Stimulated activated CD8-positive, alpha-beta memory T cell treated with anti-CD3 and anti-CD28 coated beads, Interleukin-4, amount 100 ng/mL, for 48 hours (primary cell): ENCODE measurements at places on chromosomes 2 and 18.

DNA sequence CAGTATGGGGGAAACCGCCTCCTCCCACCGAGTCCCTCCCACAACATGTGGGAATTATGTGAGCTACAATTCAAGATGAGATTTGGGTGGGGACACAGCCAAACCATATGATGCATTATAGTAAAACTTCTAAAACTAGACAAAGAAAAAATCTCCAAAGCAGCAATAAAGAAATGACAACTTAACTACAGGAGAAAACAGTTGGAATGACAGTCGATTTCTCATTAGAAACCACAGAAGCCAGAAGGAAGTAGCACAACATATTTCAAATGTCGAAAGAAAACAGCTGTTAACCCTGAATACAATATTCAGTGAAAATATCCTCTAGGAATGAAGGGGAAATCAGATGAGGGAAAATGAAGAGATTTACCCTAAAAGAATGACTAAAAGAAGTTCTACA, 53.5 kb upstream of the TCF4 start:
- DNase-seq: no peak

DNA sequence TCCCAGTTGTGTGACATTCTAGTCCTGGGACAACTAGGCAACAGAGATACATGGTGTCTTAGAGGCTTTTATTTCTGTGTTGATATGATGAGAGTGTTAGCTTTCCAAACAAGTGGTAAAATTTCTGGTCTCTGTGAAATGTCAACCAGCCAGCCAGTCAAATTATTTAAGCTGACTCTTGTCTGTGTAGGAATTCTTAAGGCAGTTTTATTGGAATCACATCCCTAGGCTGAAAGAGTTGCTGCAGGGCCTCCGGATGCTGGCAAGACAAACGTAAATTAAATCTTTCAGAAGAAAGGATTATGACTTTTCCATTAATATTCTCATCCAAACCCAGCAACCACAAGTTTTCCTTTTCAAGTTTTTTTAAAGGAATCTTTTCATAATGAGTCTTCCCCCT, 44.6 kb downstream of the SERPINB7 start:
- DNase-seq: no peak

DNA sequence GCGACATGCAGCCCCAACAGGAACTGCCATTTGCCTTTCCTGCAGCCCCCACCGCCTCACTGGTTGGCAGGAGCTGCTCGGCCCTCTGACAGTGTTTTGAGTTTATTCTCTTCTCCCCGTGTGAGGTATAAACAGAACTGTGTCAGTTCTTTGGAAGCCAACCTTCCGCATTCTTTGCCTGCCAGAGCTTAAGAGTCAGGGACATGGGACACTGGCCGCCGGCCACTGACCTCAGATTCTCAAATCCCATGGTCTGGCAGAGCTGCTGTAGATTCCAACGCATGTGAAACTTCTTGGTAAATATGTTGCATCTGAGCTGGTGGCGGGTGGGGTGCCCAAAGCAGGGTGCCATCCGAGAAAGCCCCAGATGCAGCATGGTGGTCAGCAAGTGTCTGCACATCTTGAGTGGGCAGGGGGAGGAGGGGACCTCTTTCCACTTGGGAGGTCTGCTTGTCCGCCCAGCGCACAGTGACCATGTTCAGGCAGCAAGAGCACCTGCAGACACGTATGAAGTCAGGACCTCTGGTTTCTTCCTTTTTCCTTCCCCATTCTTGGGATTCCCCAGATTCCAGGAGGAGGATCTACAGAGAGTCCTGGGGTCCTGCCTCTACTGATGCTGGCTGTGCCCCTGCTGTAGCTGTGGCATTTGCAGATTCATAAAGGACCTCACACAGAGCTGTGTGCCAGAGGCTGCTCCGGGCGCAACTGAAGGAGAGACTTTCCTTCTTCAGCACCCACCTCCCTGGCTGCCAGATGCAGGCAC, 23.8 kb downstream of the ASB18 start:
- DNase-seq: no peak

DNA sequence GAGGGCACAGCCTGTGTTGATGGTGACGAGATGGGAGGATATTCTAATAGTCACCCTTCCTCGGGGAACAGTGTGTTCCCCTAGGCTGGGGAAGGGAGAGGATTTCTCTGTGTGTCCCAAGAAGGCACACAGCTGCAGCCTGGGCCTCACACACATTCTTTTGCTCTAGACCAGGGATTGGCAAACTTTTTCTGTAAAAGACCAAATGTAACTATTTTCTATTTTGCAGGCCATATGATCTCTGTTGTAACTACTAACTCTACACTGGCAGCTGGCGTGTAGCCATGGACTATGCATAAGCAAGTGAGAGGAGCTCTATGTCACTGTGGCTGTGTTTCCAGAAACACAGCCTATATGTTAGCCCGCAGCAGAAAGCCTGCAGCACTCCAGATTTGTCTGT, 65.8 kb downstream of the ARHGAP28 start:
- DNase-seq: no peak

DNA sequence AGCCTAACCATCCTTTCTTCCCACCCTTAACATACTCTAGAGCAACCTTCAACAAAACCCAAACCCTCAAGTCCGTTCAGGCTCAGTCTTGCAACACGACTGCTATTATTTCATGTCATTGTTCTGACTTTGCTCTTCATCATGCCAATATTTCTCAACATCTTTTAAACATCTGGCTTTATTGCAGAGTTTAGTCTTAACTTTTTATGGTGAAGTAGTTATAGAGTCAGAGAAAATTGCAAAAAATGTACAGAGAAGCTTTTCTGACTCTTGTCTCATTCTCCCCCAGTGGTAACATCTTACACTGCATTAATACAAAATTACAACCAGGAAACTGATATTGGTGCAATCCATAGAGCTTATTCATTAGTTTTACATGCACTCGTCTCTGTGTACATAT, 3.9 kb downstream of the MARCO start:
- no peak for DNase-seq

DNA sequence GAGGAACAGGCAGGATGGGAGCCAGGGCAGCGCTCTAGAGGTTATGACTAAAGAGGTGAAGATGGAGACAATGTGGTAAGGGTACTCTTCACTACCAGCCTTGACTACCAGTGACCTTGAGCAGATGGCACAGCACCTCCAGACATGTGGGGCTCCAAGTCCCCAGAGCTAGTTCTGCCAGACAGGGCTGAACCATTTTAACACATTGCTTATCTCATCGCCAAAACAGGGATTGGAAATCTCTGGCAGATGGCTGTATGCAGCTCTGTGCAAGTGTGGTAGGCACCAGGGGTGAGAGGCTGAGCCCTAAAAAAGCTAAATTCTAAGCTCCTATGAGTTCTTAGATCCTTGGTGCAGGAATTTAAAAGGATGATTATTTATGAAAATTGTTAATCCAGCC, 41.3 kb downstream of the FSHR start:
- DNase-seq: no peak

GRCh38 chr2:120763508-120763907, 27.8 kb downstream of the GLI2 start:
- DNase-seq: no peak

GRCh38 chr2:45583977-45584376, 27.1 kb downstream of the SRBD1 start:
- DNase-seq: no peak

DNA sequence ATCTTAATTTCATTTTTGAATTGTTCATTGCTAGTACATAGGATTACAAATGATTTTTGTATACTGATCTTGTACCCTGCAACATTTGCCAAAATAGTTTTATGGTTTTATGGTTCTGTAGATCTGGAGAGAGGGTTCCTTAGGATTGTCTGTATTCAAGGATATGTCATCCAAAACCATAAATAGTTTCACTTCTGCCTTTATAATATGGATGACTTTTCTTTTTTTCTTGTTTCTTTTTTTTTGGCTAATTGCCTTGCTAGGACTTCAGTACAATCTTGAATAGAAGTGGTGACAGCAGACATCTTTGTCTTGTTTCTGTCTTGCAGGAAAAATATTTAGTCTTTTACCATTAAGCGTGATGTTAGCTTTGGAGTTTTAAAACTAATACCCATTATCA, 383.9 kb upstream of the HS6ST1 start:
- no peak for DNase-seq

GRCh38 chr18:59279722-59280121, 6.5 kb upstream of the RAX start:
- no peak for DNase-seq
